Activated CD4-positive, alpha-beta T cell treated with anti-CD3 and anti-CD28 coated beads for 36 hours (primary cell): ENCODE measurements at places on chromosomes 4 and X.

DNA sequence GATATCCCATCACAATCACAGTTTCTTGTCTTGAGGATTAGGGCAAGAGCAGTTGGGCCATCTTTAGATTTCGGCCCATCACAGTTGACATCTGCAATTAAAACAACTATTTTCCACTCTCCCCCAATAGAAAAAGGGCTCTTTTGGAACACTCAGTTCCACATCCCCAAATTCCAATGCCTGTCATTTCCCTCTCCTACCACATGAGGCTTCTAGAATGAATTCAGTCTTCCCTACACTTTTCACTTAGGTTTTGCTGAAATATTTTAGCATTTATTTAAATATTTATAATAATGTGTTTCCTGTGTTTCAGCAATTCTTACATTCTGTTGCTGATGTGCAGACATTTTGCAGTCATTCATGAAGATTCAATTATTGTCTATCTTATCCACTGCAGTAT lies 118.4 kb downstream of the COX18 start:
- H3K36me3 ChIP-seq: no peaks in the 10 kb centered on the region
- no peak overlapping the region for H3K4me3 ChIP-seq
- no peak overlapping the region for H3K27ac ChIP-seq
- H3K27me3 ChIP-seq: peaks cover 10% of the 10 kb centered on the region
- H3K4me1 ChIP-seq: peaks cover 8% of the 10 kb centered on the region
- no peak for DNase-seq

GRCh38 chr4:118417325-118417724 lies 64.5 kb upstream of the PRSS12 start:
- H3K4me3 ChIP-seq: no peak overlapping the region
- no peak for DNase-seq
- H3K27ac ChIP-seq: no peak overlapping the region
- no peaks in the 10 kb centered on the region for H3K36me3 ChIP-seq
- no peaks in the 10 kb centered on the region for H3K4me1 ChIP-seq

DNA sequence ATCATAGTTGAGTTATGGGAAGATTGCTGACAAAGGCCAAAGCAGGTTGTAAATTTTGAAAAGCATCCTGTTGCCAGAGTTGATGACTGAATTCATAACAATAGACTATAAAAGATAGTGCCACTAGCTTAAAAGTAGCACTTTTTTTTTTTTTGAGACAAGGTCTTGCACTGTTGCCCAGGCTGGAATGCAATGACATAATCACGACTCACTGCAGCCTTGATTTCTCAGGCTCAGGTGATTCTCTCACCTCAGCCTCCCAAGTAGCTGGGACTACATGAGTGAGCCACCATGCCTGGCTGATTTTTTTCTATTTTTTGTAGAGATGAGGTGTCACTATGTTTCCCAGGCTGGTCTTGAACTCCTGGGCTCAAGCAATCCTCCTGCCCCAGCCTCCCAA lies 122.7 kb downstream of the SPOCK3 start:
- DNase-seq: no peak
- H3K4me1 ChIP-seq: no peaks in the 10 kb centered on the region
- no peak overlapping the region for H3K4me3 ChIP-seq
- no peaks in the 10 kb centered on the region for H3K27me3 ChIP-seq
- H3K27ac ChIP-seq: no peak overlapping the region

- no peaks in the 10 kb centered on the region for H3K27me3 ChIP-seq
- DNase-seq: no peak
- H3K27ac ChIP-seq: no peak overlapping the region
- no peaks in the 10 kb centered on the region for H3K4me1 ChIP-seq
Measured at GRCh38 chr4:97645071-97645821, 498.0 kb downstream of the STPG2 start.

GRCh38 chr4:75639124-75639695 lies 8.9 kb upstream of the CDKL2 start:
- peaks cover 14% of the 10 kb centered on the region for H3K4me1 ChIP-seq
- no peak for DNase-seq
- no peak overlapping the region for H3K4me3 ChIP-seq

GRCh38 chr4:54359919-54360650 lies 131.0 kb downstream of the PDGFRA start:
- no peaks in the 10 kb centered on the region for H3K36me3 ChIP-seq
- H3K27me3 ChIP-seq: no peaks in the 10 kb centered on the region
- H3K4me3 ChIP-seq: no peak overlapping the region
- no peaks in the 10 kb centered on the region for H3K4me1 ChIP-seq
- DNase-seq: no peak

- H3K27me3 ChIP-seq: no peaks in the 10 kb centered on the region
- no peaks in the 10 kb centered on the region for H3K36me3 ChIP-seq
- no peak overlapping the region for H3K27ac ChIP-seq
- no peaks in the 10 kb centered on the region for H3K4me1 ChIP-seq
Measured at GRCh38 chrX:140180585-140180984, 215.3 kb upstream of the CXorf66 start.
